ENCODE measurements at places on chromosomes 3 and 15.

DNA sequence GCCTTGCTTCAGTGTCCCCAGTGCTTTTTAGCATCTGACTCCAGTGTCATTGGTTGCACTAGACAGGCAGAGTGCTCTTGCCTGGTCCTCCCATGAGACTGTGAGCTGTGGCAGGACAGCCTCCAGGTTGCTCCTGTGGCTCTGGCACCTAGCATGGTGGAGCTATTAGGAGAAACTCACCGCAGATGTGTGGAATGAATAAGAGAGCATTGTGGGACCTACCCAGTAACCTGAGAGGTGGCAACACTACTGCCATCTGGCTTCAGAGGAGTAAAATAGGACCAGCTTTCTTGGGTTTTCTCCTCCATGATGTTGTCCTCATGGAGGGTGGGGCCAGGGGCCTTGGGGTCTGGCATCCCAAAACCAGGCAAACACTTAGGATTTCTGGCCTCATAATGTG lies 183.6 kb downstream of the EPHB1 start:
- DNase-seq: no peak

DNA sequence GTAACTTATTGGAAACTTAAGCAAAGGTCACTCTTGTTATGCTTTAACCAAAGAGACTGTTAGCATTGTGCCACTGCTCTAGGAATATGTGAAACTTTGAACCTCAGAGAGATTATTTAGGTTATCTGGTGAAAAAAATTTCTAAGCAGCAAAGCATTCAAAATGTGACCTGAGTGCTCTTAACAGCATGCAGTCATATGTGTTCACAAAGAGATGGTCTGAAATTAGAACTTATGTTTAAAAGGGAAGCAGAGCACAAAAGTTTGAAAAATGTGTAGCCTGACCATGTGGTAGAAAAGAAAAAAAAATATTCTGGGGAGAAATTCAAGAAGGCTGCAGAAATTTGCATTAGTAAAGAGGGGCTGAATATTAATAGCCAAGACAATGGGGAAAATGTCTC lies 420.2 kb upstream of the CADM2 start:
- DNase-seq: no peak

GRCh38 chr3:50572158-50572557 lies 2.8 kb downstream of the HEMK1 start:
- peak; percentile 85 for DNase-seq

DNA sequence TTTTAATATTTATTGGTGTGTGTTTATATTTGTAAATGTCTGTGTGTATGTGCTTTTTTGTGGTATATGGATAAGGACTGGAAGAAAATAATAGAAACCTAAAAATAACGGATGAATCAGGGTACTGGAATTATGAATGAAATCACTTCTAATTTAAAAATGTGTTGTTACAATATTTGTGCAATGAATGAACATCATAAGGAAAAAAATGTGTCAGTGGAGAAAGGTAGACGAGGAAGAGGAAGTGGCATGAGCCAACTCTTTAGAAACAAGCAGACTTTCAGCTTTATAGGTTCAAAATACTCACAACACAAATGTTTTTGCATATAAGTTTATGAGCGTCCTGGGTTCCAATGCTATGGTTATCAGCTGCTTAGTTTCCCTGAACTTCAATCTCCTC lies 59.4 kb downstream of the SOX2 start:
- DNase-seq: no peak

Data from pancreas (tissue), 10 donors.